ENCODE measurements at places on chromosomes 4 and X.

DNA sequence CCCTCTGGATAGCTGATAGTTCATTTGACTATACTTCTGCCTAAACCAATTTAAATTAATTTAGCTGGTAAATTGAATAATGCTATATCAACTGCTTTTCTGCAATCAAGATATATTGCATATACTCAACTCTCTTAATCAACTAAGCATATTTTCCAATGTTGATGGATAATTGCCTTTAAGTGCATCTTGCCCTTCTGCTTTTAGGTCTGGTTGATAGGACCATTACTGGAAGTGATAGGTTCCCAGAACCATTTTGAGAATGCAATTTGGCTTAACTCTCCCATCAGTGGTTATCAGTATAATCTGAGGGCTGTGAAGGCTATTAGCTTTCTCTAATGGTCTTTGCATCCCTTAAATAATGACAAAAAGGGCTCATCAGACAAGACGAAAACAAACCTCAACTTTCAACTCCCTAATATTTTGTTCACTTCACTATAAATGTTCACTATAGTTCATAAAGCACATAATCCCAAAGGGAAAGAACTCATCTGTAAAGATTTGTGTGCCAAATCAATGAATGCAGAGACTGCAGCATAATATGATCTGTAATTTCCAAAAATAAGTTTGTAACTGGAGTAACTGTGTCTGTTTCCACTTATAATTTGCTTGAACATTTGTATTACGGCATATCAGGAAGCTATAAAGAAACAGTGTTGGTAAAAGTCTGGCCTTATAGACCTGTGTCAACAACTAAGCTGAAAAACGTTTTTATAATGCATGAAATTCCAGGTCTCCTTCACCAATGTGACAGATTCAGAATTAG, 273.6 kb downstream of the FBXO8 start:
- peak; percentile 78 for ATAC-seq

- no peak for ATAC-seq
These were observed 27.1 kb downstream of the RAI2 start for GRCh38 chrX:17833954-17834353.

- no peak for ATAC-seq
These were observed 64.4 kb downstream of the HAUS3 start for GRCh38 chr4:2177443-2178093.

DNA sequence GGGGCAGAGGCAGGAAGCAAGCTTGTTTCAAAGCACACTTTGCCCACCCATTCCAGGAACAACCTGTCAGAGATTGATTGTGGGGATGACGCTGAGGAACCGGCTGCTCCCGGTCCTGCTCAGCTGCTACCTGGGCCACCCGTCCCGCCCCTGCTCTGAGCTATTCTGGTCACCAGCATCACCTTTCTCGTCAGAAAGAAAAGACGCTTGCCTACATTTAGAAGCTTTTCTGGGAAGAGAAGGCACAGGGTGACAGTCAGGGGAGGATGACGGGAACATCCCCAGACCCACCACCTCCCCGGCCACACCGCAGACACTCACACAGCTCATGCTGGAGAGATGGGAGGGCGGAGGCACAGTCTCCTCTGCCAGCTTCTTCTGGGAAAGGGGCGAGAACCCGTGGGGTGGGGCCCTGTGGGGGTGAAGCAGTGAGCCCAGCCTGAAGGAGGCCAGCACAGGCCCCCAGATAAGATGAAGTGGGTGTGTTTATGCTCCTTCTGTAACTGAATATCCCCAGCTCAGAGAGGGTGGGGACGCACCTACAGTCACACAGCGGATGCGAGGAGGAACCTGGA, 81.8 kb downstream of the CPZ start:
- ATAC-seq = no peak

Measured in SK-N-SH treated with all-trans-retinoic acid at 6 μM for 48 hours (cell line).